ENCODE measurements at places on chromosomes 6 and 20.

GRCh38 chr20:3692706-3693294 is 11.0 kb upstream of the ADAM33 start:
- no peak for DNase-seq

DNA sequence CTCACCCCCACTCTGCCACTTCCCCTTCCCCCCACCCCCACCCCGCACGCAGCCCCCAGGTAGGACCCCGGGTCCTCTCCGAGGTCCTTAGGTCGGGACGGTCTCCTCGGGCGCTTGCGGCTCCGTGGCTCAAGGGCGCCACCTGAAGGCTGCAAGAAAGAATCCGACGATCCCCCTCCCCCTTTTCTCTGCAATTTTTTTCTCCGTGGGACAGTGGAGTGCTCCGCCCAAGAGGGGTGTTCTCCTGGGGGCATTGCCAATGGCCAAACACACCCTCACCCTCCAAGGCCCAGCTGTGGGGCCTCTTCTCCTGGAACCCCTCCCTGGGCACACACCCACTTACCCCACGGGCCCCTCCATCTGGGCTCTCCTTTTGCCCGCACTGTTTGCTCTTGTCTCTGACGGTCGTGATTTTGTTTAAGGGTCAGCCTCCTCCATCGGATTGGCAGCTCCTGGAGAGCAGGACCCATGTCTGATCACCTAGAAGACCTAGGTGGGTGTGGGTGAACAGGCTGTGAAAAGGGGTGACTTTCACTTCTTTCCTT is 1.1 kb upstream of the TMEM74B start:
- DNase-seq, result no peak

DNA sequence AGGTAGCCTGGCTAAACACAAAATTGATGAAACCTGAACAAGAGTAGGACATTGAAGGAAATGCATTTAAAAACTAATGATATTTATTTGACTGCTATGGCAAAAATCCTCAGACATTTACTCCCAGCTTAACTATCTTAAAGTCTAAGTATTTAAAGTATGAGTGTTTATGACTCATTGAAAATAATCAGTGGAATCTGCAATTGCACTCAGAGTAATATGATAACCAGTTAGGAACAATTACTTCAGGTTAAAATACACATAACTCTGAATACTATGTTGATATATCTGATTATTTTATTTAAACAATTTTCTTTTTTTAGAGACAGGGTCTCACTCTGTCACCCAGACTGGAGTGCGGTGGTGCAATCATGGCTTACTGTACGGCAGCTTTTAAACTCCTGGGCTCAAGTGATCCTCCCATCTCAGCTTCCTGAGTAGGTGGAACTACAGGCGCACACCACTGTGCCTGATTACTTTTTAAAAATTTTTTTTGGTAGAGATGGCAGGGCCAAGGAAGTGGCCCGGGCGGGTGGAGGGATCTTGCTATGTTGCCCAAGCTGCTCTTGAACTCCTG is 43.9 kb downstream of the FILIP1 start:
- no peak for DNase-seq

- no peak for DNase-seq
These were observed 21.3 kb downstream of the STK35 start for GRCh38 chr20:2122936-2123335.

GRCh38 chr6:114087496-114087895 is 116.5 kb upstream of the HDAC2 start:
- no peak for DNase-seq
